Left lobe of liver (tissue), 2 donors: ENCODE measurements at places on chromosomes 1 and 21. TPM values are rescaled to one million over a fixed set of nuclear protein-coding genes. Genes with fewer than 3 reads are reported as not detected.

DNA sequence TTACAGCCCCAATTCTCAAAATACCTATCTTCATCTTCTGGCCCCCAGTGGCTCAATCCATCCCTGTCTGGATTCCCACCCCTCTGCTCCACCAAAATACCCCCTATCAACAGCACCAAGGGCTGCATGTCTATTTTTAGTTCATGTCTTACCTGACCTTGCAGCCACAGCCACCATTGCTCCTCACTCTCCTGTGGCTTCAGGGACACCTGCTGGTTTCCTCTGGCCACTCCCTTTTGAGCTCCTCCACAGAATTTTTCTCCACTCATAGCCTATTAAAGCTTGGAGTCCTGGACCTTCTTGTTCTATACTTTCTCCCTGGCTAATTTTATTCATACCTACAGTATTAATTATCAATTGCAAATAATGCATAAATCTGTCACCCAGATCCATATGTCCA is 125.3 kb upstream of the NGF start:
- DNase-seq, result no peak

GRCh38 chr1:7508052-7508933 is 262.8 kb upstream of the VAMP3 start:
- DNase-seq, result no peak

The NBPF12 gene
- 17.7 TPM for total RNA-seq

DNA sequence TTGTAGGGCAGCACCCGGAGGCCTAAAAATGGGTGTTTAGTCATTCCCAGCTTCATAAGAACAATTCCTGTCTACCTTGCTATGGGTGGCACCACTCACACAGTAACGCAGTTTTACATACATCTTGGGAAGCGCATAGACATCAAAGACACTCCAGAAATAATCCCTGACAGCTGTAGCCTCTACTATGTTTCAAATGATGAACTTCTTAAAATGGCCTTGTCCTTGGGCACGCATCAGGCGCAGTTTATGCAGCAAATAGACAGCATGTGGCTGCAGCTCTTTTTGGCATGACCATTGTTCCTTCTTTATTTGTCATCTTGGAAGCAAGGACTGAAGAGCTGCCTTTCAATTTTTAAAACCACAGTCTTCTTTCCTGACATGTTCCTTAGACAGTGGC is 77.6 kb upstream of the CACYBP start:
- no peak for DNase-seq

The OR2L2 gene
- 0.05 TPM for total RNA-seq

DNA sequence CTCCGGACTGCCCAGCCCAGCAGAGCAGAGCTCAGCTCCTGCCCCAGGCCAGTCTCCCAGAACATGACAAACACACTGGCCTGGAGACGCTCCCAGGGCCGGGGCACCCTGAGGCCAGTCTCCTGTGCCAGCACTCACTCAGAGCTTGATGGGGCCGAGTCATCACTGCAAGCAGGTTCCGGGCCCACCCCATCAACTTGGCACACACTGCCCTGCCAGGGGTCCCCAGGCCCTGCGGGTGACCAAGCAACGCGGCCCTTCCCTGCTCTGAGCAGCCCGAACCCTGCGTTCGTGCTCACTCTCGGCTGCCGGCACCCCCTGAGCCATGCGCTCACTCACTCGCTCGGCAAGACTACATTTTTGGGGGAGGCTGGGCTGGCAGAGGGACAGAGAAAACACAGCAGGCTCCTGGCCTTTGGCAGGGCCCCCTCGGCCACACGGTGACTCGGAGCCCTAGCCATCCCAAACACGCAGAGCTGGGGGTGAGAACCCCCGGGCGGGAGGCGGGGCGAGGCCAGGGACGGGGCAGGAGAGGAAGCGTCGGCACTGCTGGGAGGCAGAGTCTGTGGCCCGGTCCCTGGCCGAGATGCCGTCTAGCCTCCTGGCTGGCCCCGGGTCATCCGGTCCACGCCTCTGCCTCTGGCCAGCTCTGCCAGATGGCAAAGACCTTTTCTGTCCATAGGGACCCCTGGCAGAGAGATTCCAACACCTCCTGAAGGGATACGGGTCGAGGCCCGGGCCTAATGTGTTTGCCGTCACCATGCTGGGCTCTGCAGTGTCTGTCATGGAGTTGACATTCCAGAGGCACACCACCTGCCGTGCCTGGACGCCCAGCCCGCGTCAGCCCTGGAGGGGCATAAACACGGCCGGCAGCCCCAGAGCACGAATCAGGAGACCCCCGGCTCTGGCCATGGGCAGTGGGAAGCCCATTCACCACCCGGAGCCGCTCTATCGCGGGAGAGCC is 68.0 kb downstream of the MEGF6 start:
- no peak for DNase-seq

DNA sequence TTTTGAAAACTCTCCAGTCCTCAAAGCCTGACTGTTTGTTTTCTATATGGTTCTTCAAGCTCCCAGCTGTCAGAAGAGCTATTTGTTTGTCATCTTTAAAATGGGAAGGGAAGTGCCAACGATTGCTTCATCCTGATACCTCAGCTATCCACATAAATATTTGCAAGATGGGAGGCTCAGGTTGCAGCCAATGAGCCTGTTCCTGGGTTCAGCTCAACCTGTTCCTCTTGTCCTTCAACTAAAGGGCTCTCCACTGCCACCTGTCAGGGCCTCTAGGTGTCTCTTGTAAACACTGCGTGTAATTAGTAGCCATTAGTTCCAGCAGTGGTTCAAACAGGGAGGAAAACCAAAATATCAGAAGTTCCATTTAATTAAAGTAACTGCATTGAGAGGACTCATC is 445.1 kb downstream of the AJAP1 start:
- no peak for DNase-seq
